ENCODE measurements at places on chromosomes 4 and X. TPM values are rescaled to one million over a fixed set of nuclear protein-coding genes. Genes with fewer than 3 reads are reported as not detected.

PQBP1 gene
- total RNA-seq, result 109 TPM

AVPR2 gene
- total RNA-seq, result not detected

PRRG3 gene
- total RNA-seq, result 0.37 TPM

ZNF182 gene
- total RNA-seq, result 3.1 TPM

TKTL1 gene
- total RNA-seq, result not detected

AGTR2 gene
- total RNA-seq, result not detected

PFKFB1 gene
- total RNA-seq, result not detected

GUCY1B1 gene
- 5.3 TPM for total RNA-seq

PNCK gene
- total RNA-seq, result not detected

ARAP2 gene
- 2.8 TPM for total RNA-seq

COL25A1 gene
- total RNA-seq, result 0.06 TPM

ENPP6 gene
- not detected for total RNA-seq

POU4F2 gene
- total RNA-seq, result not detected

FAM47E gene
- not detected for total RNA-seq

GAGE12E gene
- not detected for total RNA-seq

MAGED4B gene
- total RNA-seq, result 5.3 TPM

PASD1 gene
- 65.8 TPM for total RNA-seq

AKAP4 gene
- not detected for total RNA-seq

NDNF gene
- 0.90 TPM for total RNA-seq

HTN1 gene
- total RNA-seq, result not detected

All from HT1080 (cell line).